ENCODE measurements at places on chromosomes 1 and 21.
A peak's percentile ranks its signal among the peaks of the same experiment; 100 is the strongest.

- DNase-seq, result no peak
These were observed 52.7 kb downstream of the ECE1 start for GRCh38 chr1:21237446-21238088.

GRCh38 chr1:59549903-59550302 lies 253.0 kb downstream of the FGGY start:
- DNase-seq, result no peak

- no peak for DNase-seq
These were observed 121.7 kb downstream of the SMYD2 start for GRCh38 chr1:214402613-214403083.

DNA sequence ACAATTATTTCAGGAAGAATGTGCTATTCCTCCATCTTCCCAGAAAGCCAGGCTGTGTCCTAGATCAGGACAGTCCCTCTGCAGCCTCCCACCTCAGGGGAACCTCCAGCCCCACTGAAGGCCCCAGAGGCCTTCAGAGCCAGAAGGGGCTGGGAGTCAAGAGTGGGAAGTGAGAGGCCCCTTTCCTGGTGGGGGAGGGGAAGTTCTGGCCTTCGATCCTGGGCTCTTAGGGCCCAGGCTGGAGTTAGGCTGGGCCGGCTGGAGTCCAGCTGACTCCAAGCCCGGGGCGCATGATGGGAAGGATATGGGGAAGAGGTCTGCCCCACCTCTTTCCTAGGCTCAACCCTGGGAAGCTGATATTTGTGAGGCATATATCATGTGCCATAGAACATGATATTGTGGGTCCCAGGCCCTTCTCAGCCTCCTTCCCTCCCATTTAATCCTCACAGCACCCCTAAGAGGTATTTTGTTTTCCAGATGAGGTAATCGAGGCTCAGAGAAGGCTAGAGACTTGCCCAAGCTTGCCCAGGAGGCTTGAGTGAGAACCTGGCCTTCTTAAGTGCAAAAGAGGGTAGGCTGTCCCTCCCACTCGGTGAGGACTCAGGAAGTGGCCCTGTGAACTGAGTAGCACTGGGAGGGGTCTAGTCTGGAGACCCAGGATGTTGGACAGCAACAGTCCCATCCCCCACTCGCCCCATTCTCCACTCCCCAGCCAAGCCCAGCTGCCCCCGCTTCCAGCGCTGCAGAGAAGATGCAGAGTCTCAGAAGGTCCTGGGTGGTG lies 18.6 kb upstream of the HSPG2 start:
- no peak for DNase-seq

DNA sequence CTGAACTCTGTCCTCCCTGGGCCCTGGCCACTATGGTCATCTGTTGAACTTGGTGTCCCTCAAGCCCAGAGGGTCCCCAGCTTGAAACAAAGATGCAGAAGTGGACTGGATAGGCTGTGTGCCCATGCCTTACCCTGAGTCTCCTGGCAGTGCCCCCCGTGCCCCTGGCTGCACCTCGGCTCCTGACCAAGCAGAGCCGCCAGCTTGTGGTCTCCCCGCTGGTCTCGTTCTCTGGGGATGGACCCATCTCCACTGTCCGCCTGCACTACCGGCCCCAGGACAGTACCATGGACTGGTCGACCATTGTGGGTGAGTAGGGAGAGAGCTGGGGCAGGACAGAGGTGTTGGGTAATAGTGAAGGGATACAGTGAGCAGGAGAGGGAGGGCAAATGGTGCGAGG lies 10.7 kb downstream of the TIE1 start:
- DNase-seq, result no peak

DNA sequence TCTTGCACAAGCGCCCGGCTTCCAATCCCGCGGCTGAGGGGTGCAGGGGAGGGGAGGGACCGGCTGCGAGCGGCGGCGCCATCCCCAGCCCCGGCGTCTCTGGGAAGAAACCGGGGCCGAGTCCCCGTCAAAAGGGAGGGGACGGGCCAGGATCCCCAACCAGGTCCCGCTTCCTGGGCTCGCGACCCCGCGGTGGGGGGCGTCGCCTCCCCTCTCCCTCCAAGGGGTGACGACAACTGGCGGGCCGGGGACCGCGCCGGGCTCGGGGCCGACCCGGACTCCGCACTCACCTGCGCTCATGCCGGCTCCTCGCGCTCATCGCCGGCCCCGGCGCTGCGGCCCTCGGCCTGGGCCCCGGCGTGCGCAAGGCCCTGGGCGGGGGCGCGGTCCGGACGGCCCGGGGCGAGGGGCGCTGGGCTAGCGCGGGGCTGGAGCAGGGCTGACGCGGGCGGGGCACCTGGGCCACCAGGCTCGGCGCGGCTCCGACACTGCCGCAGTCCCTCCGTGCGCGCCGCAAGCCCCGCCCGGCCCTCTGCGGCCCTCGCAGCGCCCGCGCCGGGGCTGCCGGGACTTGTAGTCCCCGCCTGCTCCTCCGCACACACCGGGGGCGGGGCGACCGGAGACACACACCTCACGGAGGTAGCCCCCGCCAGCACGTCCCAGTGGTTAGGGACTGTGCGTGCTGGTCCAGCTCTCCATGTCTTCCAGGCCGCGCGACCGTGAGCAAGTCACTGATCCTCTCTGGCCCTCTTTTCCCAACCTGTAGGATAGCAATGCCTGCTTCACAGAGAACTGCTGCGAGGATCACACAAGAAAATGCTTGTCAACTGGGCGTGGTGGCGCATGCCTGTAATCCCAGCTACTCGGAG lies at the start of gene ATP13A2:
ATP13A2 (minus strand) TSS at position 490 of the 869 bp plus-strand sequence; CDS start at position 300, 190 bp downstream.
- peak; percentile 92 for DNase-seq

GRCh38 chr1:62588000-62588399 lies 9.3 kb upstream of the ANGPTL3 start:
- DNase-seq, result no peak

DNA sequence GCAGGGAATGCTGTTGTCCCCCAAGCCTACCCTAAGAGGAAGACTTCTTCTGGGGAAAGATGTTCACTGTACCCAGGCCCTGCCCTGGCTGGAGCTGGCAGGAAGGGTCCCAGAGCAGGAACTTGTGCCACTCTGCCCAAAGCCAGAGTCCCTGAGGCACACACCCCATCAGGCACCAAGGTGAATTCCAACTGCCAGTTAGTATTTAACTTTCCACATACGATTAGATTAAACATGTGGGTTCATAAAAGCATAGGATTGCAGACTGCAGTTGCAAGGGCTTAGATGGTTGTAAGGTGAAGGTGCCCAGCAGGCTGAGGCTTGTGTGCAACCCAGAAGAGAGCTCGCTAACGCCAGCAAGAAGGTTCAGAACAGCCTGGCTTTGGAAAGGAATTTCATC lies at the start of gene KCNE2:
KCNE2 (plus strand) TSS at position 274 of the 400 bp plus-strand sequence. CDS start 6,473 bp downstream, outside the sequence.
- DNase-seq, result no peak

DNA sequence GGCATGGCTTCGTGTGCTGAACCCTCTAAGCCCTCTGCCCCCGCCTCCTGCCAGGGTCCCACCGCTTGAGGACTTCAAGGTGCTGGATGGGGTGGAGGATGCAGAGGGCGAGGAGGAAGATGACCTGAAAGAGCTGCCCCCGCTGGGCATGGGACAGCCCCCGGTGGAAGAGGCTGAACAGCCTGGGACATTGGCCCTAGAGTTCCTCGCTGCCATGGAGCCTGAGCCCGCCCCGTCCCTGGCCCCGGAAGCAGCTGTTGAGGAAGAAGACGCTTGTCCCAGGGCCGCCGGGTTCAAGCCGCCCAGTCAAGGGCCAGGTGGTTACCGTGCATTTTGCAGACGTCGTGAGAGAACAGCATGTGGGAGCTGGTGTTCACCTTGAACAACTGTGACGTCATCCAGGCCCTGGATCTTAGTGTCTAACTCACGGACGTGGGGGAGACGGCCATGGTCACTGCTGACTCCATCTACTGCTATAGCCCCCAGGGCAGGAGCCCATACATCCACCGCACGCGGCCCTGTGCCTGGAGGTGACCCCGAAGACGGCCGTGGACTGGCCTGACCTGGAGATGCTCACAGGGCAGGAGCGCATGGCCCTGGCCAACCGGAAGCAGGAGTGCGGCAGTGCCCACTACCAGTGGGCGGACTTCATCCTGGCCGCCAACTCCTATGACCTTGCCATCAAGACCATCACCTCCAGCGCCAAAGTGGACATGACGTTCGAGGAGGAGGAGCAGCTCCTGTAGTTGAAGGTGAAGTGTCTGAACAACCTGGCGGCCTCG lies 90.1 kb downstream of the PPP1R12B start:
- DNase-seq, result no peak

DNA sequence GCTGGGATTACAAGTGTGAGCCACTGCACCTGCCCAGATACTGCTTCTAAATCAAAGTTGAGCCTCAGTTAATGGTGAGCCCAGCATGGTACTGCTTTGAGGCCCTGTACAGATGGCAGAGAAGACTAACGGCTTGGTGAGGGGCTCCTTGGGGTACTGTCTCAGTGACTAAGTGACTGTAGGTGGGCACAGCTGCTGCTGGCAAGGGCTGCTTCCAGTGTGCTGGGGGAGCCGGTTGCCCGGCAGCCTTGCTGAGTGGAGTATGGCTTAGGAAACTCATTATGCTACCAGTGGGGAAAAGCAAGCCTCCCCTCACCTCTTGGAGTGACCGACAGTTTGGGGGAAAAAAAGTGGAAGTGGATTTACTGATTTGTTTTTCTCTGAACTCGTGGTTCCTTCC lies 23.6 kb upstream of the ARHGEF10L start:
- DNase-seq, result no peak

DNA sequence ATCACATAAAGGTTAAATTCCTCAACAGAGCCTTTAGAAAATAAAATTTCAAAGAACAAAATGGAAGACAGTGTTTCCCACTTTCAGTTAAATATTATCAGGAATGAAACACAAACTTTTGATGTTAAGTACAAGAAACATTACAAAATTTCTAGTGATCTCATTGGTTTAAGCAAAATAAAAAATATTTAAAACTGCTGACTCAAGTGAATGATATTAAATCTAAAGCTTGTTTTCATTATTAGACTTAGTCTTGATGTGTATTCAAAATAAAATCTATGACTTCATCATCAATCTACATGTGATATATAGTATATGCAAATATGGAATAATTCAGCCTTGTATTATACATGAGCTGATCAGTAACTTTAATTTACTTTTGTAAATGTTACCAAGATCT lies 584.9 kb downstream of the PTBP2 start:
- no peak for DNase-seq

- DNase-seq, result no peak
These were observed 6.7 kb downstream of the EPS8L3 start for GRCh38 chr1:109756848-109757521.

- no peak for DNase-seq
These were observed 37.5 kb upstream of the QSOX1 start for GRCh38 chr1:180116964-180117763.

- DNase-seq, result no peak
These were observed 14.4 kb downstream of the KIRREL1 start for GRCh38 chr1:158007667-158008386.

GRCh38 chr1:74712881-74713280 lies 20.0 kb downstream of the CRYZ start:
- no peak for DNase-seq

GRCh38 chr1:224183591-224184312 lies 712 bp downstream of the DEGS1 start:
- peak; percentile 57 for DNase-seq

- DNase-seq, result no peak
These were observed 79.8 kb downstream of the OMA1 start for GRCh38 chr1:58466630-58467241.

- no peak for DNase-seq
These were observed 55.9 kb downstream of the CAMSAP2 start for GRCh38 chr1:200794506-200795065.

GRCh38 chr21:26961698-26962097 lies 5.2 kb downstream of the ADAMTS5 start:
- DNase-seq, result no peak

- DNase-seq, result no peak
These were observed 38.5 kb upstream of the PODN start for GRCh38 chr1:53023546-53023945.

DNA sequence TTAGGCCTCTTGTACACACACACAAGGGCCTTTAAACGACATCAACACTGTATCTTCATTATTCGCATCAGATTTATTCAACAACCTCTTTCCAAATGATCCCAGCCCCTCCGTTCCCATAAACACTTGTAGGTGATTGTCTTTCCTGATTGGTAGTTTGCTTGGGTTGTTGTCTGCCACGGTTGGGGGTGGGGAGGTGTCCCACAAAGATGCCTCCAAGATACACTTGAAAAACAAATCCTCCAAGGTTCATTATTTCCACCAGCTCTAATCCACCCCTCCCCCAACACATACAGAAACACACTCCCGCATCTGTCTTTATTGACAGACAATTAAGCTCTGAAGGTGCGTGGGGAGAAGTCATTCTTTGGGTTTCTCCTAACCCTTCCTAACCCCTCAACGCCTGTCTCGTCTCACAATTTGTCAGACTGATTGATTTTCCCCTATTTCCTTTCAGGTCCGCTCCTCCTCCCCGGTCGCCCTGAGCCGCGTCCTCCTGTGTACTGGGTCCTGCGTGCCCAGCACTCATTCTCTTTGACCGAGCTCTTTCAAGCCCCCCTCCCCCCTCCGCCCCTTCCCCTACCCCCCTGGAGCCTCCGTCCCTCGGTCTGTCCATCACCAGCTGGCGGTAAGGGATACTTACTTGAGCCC lies 1.4 kb downstream of the WDR26 start:
- DNase-seq, result peak; percentile 9

DNA sequence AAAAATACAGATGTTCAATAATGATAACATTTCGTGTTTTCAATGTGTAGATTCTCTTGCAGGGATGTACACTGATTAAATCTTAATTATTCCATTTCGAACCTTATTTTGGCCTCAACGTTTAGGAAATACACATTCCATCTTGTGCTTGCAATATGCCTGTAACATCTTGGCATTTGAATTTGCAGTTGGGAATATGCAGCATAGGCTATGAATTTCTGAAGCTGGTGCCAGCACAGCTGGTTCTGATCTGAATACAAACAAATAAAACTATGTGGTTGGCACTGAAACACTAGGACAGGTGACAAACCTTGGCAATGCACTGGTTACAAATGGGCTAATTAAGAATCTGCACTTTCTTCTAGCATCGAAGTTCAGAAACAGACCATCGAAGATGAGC lies 108.4 kb downstream of the ERG start:
- DNase-seq, result no peak

GRCh38 chr1:15139654-15140350 lies 13.7 kb upstream of the TMEM51 start:
- DNase-seq, result no peak

DNA sequence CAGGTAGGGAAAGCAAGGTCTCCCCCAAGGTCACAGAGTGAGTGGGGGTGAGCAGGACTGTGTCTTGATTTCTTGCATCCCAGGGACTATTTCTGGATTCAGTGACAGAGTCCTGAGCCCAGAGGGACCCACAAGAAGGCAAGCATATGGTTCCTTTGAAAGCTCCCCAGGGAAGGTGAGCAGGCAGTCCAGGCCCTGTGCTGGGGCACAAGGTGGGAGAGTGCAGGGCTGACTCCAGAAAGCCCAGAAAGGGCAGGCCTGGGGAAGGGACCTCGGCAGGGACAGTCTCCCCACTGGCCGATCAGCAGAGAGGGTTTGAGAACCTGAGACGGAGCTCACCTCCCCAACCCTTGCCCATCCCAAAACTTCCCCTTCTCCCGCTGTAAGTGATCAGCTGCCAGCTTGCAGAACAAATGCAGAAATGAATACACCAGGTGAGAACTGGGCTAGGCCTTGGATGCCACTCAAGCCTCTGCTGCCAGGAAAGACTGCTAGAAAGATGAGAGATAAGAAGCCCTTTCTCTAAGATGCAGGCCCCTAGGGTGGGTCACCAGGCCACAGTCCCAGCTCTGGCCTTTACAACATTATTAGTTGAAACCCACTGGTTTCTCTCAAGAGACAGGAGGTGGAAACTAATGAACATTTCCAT lies 121.0 kb downstream of the GLIS1 start:
- no peak for DNase-seq
